ENCODE measurements at places on chromosomes 1 and 21.

DNA sequence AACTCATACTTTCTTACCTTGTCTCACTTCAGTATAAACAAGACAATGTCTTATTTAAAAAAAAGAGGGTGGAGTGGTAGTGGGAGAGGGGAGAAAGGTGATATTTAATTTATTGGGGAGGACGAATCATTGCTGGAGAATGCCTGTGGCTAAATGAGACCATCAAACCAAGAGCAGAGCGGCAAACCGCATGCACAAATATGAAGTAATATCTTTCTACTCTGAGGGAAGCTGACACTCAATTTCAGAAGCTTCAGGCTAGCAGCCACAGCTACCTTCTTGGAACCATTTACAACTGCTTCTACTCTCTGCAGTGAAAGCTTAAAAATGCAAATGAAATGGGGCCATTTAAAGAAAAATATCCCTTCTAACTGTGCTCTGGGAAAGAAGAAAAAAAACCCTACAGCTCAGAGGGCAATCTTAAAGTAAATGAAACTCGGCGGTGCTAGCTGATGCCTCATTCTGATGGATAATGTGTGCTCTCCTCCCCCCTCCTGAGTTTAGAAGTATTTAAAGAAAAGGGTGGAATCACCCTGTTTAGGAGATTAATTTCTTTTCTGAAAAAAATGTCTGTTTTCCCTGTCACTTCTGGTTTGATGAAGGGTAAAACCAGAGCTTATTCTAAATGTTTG, 178.2 kb upstream of the CAMK1G start:
- no peak for DNase-seq

GRCh38 chr1:117110774-117111173, 10.8 kb downstream of the TRIM45 start:
- DNase-seq = no peak

DNA sequence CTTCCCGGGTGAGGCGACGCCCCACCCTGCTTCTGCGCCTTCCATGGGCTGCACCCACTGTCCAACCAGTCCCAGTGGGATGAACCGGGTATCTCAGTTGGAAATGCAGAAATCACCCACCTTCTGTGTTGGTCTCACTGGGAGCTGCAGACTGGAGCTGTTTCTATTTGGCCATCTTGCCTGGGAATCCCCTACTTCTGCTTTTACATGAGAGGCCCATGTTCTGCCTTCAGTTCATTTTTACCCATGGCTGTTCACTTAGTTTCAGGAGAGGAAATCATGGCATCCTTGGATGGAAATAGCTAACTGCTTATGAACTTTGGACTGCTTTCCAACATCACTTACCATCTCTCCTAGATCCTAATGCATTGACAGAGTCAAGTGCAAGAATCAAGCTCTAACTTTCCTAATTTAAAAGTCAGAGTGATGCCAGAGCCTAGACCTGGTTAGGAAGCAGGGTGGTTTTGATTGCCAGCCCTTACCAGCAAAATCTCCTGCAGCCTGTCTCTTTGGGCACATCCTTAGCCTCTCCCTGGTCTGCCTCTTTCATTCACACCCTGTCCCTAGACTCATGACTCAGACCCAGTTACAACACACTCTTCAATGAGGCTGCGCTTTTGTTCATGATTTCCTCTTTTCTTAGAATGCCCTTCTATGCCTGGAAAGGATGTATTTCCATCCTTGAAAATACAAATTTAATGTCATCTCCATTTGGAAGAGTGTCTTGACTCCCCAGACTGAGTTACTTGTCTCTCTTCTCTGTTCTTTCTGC, 137.2 kb downstream of the KCTD3 start:
- DNase-seq = no peak

- DNase-seq = no peak
These were observed 29.1 kb downstream of the SMYD2 start for GRCh38 chr1:214310010-214310409.

DNA sequence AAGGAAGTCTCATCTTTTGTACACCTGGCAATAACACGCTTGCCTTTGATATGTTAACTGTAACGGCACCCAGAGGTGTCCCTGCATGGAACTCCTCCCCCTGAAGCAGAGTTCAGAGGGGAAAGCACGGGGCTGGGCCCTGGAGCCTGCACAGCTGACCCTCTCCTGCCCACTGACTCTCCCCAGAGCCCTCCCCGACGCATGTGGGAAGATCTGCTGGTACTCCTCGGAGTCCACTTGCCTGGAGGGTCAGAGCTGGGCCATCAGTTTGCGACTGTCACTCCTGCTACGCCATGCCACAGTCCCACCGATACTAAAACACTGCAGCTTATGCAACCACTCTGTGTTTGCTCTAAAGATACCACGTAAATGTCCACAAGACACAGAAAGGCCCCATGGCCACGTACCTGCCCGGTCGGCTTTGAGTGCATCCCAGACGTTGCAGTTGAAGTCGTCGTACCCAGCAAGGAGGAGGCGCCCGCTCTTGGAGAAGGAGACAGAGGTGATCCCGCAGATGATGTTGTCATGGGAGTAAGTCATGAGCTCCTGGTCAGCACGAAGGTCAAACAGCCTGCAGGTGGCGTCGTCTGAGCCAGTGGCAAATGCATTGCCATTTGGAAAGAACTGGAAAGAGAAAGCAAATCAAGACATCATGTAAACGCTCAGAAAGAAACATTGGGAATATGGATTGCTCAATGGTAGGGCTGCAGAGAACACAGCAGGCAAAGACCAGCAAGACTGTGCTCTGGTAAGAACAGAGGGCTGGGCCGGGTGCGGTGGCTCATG, 10.6 kb upstream of the NADK start:
- DNase-seq = peak; percentile 15

- no peak for DNase-seq
These were observed 26.5 kb upstream of the AVPR1B start for GRCh38 chr1:206143537-206144172.

- DNase-seq = no peak
These were observed 481.3 kb downstream of the CAMTA1 start for GRCh38 chr1:7266561-7266960.

GRCh38 chr1:233998456-233998855, 94.0 kb downstream of the SLC35F3 start:
- no peak for DNase-seq

- DNase-seq = peak; percentile 39
These were observed at the start of gene GPR153 for GRCh38 chr1:6260961-6261614. Gene GPR153 (minus strand): TSS chr1:6261098. CDS start chr1:6254905, 6,193 bp downstream.

- DNase-seq = no peak
These were observed 45.9 kb downstream of the SYT14 start for GRCh38 chr1:209983953-209984352.

GRCh38 chr1:24639881-24640280, 3.2 kb upstream of the SRRM1 start:
- DNase-seq = no peak

- DNase-seq = no peak
These were observed 12.3 kb downstream of the SGIP1 start for GRCh38 chr1:66546047-66546810.

DNA sequence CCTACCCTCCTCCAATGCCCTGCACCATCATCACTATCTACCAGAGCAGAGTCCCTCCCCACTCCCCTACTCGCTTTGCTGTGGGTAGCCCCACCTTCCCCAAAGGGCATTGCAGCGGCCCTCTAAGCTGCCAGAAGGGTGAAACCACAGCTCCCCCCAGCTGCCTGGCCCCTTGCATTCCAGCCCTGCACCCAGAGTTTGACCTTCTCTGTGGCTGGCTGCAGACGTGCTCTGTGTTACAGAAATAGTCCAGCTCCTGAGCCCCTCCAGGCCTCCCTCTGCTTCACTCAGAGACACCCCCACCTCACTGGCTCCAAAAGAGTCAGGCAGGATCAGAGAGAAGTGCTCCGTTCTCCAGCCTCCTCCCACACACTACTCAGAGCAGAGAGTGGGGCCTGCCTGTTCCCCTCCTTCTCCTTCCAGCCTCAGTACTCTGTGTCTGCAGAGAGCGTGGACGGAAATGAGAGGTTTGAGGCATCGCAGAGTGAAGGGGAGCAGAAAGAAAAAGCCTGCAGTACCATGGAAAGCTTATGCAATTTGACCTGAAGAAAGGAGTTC, 63.2 kb downstream of the PLEKHA6 start:
- no peak for DNase-seq

- peak; percentile 45 for DNase-seq
These were observed 6.7 kb upstream of the PYHIN1 start for GRCh38 chr1:158924677-158925076.

- no peak for DNase-seq
These were observed 298.5 kb downstream of the VAV3 start for GRCh38 chr1:107666493-107666892.

GRCh38 chr1:145720878-145721671, 1.8 kb downstream of the CD160 start:
- peak; percentile 71 for DNase-seq

DNA sequence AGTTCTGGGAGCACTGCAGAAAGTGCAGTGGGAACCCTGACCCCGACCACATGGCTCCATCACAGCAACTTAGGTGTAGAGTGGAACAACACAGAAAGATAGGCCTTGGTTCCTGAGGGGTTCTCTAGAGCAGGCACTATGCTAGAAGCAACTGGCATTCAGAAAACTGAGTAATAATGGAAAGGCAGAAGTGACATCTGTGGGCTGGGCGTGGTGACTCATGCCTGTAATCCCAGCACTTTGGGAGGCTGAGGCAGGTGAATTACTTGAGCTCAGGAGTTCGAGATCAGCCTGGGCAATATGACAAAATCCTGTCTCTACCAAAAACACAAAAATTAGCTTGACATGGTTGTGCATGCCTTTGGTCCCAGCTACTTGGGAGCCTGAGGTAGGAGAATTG, 5.3 kb downstream of the MRPS15 start:
- DNase-seq = no peak

- DNase-seq = no peak
These were observed 196.1 kb upstream of the CAMK1G start for GRCh38 chr1:209387271-209387968.

GRCh38 chr1:21633141-21633755, 35.9 kb downstream of the RAP1GAP start:
- no peak for DNase-seq

DNA sequence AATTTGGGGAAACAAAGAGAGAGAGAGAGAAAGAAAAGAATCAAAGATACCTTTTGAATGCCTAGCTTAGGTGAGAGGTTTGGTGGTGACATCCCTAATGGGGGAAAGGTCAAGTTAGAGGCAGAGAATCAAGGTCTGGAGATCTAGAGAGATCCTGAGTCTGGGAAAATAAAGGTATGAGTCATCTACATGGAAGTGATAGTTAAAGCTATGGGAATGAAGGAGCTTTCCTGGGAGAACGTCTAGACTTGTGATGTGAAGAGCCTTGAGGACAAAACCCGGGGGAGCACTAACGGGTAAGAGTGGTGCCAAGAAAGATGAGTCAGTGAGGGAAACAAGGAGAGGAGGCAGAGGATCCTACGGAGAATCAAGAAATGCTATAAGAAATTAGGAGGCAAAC, 110.8 kb upstream of the RUNX1 start:
- no peak for DNase-seq

DNA sequence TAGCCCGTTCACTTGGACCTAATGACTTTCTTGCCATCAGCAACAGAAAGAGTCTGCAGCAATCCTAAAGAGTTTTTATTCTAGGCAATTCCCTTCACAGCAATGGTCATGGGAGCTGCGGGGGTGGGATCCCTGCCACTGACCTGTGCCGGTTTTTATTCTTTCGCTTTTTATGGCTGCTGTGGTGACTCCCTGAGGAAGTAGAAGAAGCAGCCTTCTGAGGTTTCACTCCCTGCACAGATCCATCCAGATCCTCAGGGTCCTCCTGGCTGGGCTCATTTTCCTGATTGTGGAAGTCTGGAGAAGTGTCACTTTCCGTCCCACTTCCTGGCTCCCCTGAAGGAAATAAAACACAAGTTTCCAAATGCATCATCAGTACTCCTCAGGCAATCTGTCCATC, 12.9 kb downstream of the MEAF6 start:
- no peak for DNase-seq

GRCh38 chr1:226603022-226603857, 54.7 kb downstream of the STUM start:
- DNase-seq = no peak

DNA sequence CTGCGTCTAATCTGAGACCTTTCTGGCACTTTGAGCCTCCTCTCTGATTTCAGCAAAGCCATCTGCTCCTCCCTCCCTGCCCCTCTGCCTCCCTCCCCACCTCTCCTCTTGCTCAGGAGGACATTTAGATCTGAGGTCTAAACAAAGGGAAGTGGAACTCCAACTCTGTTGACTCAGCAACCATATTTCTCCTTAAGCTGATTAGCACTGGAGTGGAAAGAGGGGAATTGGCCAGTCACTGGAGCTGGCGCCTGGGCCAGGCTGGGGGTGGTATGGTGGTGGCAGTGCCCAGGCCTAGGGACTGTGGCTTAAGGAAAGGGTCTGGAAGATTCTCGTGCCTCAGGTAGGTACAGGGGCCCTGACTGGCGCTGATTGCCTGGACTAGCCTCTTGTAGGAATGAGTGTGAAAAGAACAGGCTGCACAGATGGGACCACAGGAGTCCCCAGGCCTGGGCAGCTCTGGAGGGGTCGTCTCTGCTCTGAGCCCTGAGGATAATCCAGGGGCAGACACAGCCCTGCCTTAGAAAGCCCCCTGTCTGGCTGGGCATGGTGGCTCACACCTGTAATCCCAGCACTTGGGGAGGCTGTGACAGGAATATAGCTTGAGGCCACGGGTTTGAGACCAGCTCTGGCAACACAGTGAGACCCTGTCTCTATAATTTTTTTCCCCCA, 11.9 kb downstream of the SH2D2A start:
- DNase-seq = no peak

GRCh38 chr1:104593413-104594187, 843.9 kb downstream of the AMY1C start:
- no peak for DNase-seq

- DNase-seq = no peak
These were observed 11.3 kb upstream of the OR2T8 start for GRCh38 chr1:247908766-247909165.

GRCh38 chr1:113255038-113255719, 135.1 kb upstream of the MAGI3 start:
- DNase-seq = no peak

DNA sequence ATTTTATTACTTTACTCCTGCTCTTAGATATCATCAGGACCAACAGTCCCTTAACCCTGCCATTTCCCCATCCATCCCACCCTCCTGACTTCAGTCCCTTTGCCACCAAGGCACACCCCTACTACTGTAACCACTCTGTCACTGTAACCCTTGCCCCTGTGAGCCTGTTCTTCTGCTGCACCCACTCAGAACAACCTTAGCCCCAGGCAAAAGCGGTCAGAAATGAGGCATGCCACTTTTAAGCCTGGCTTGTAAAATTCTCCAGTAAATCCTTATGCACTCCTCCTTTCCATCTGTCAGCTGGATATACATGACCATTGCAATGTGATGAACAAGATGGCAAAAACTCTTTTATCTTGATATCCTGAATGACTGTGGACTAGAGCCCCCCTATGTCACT, 555.0 kb upstream of the PLXNA2 start:
- DNase-seq = no peak

DNA sequence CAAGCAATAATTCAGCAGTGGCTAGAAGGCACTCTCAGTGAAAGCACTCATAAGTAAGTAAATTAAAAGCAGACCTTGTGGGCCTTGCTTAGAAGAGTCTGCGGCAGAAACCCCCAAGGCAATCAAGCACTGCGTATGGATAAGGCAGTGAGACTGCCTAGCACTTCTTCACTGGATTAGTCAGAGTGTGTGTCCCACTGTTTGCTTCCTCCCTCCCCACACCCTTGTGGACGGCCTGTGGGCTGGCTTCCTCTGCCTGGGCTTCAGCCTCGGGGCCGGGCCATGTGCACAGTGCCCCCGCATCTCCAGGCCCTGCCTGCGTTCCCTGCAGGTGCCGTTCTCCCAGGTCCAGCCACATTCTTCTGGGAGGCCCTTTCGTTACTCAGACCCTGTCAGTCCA, 23.8 kb downstream of the AGT start:
- DNase-seq = no peak
